ENCODE measurements at places on chromosomes 11 and 22.

DNA sequence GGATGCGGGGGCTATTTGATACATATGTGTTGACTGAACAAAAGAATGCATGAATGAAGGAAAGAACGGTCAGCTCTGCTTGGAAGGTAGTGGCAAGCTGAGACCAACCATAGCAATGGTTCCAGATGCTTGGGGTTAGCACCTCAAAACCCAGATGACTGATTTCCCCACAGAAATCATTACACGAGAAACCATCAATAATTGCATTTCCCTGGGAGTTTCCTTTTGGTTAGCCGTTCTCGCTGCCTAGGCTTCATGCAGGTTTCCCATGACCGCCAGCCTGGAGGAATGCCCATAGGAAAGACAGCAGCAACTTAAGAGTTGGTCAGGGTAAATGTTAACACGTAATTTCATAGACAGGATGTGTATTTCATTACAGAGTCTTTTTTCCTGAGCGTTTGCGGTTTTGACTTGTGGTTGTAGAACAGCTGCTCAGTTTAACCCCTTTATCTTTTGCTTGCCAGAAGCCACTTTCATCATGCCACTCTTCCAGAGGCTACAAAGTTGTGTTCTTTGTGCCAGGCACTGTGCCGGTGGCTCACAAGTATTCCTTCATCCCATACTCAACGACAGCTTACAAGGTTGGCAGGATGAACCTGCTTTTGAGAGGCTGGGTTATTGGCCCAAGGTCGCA is 2.8 kb downstream of the IL17RA start:
- no peak for DNase-seq

DNA sequence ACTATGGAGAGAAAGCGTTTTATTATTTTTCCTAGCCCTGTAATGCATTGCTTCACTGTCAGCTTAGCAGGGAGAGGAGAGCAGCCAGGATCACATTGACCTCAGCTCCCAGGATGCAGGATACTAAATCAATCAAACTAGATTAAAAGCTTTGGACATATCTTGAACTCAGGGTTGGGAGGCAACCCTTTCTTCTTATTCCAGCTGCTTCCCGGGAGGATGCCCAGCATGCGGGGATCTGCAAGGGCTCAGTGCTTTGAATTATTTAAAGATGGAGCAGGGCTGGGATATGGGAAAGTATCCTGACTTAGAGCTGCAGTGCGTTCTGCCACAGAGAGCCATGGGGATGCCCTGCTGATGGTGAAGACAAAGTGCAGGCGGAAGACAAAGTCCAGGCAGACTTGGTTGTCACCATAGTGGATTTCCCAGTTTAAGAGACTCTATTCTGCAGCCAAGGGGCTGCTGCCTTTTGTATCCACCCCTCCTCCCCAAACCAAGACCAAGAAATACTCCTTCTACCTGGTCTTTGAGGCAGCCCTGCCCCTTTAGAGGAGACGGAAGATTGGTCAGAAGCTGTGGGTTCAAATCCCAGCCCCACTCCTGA is 1035.0 kb downstream of the TBC1D22A start:
- DNase-seq: no peak

- no peak for DNase-seq
Measured at GRCh38 chr22:33519974-33520903, 400.0 kb downstream of the LARGE1 start.

DNA sequence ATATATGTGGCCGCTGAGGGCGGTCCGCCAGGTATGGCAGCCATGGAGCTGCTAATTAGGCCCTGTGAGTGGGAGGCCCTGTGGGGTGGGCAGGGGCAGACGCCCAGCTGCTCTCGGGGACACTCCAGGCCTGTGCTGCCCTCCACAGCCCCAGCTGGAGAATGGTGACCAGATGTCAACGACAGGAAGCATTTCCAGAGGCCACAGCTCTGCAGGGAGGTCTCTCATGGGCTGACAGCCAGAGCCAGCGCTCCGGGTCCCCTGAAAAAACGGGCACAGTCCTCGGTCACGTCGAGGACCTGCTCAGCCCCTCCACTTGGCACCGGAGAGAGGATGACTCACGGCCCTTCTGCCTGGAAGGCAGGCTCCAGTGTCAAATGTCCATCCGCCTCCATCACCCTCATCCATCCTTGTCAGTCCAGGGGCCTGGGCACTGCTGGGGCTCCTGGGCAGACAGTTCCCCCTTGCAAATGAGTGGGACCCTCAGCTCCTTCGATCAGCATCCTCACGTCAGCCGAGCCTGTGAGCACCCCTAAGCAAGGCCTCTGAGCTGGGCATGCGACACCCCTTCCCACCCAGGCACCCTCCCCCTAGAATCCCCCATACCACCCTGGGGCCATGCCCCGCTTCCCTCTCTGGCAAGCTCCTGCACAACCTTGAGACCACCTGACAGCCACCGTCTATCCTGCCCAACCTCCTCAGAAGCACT is 1.9 kb downstream of the BID start:
- DNase-seq: no peak

DNA sequence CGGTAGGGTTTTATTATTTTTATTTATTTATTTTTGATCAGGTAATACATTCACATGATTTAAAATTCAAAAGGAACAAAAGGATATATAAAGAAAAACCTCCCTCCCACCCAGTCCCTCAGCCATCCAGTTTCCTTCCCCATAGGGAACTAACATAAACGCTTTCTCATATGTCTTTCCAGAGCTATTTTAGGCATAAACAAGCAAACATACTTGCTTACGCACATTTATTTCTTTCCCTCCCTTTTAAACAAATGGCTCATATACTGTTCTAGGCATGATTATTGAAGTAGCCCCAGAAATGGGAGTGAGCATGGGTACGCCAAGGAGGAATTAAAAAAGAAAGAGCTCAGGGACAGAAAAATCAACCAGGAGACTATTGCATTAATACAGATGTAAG is 63.7 kb downstream of the LIF start:
- no peak for DNase-seq

DNA sequence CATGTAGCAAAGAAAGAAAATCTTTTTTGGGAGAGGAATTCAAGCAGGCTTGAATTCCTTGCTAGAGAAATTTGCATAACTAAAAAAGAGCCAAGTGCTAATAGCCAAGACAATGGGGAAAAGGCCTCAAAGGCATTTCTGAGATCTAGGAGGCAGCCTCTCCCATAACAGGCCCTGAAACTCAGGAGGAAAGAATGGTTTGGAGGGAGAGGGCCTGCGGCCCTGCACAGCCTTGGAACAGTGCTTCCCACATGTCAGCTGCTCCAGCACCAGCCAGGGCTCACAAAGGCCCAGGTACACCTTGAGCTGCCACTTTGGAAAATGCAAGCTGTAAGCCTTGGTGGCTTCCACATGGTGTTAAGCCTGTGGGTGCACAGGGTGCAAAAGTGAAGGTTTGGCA is 55.5 kb upstream of the TSPAN18 start:
- no peak for DNase-seq

DNA sequence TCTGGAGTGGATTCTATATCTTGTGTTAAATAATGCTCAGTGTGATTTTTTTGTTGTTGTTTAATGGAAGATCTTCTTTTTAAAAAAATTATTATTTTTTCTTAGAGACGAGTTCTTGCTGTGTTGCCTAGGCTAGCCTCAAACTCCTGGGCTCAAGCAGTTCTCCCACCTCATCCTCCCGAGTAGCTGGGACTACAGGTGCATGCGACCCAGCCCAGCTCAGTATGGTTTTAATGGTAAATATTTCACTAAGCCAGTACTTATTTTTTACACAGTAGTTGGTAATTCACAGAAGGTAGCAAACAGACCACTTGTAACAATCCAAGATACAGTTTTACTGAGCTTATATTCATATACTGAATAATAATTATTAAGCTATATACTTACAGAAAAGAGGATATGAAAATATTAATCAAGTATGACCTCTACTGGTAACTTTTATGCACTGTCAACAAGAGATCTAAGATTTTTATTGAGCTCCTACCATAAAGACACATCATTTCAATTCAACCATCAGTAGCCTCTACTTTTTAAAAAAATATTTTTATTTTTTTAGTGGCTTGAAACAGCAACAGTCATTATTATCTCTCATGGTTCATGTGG is 6.1 kb upstream of the CD59 start:
- no peak for DNase-seq

DNA sequence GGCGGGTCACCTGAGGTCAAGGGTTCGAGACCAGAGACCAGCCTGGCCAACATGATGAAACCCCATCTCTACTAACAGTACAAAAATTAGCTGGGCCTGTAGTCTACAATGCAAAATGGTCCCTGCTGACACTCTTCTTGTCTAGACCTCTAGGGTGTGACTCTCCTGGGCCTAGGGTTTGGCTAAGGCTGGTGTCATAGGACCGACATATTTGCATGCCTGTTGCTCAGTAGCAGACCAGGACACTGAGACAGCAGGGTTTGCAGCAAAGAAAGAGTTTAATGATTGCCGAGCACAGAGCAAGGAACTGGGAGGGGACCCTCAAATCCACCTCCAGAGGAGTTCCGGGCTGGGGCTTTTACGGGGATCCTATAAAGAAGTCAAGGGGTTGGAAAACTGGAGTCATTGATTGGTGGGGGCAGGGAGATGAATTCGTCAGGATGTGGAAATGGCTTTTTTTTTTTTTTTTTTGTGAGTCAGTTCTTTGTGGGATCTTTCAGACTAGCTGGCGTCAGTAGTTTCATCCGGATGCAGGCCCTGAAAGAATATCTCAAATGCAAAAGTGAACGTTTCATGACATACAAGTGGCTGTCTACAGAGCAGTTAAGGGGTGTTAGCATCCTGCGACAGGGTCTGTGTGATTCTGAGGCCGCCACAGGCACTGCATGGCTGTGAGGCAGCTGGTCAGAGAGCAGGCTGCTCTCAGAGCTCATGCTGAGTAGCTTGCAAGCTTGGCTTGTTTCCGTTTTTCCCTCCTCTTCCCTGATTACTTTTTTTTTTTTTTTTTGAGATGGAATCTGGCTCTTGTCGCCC is 27.2 kb upstream of the A4GALT start:
- DNase-seq: peak; percentile 39

DNA sequence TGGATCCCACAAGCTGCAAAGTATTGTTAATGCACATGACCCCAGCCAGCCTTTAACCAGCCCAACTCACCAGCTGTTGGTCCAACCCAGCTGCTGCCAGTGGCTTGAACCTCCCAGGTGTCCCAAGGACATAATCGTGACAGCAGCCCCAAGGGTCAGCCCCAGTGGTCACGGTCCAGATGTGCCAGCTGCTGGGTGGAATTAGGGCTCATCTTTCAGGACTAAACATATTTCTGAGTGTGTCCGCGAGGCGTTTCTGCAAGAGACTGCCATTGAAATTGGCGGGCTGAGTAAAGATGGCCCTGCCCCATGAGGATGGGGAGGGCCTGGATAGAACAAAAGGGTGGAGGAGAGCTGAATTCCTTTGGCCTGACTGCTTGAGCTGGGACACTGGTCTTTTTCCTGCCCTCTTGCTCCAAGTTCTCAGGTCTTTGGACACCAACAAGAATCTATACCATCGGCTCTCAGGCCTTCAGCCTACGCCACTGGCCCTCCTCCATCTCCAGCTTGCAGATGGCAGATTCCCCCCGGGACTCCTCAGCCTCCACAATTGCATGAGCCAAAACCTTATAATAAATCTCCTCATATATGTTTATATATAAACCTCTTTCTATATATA is 240.2 kb downstream of the MN1 start:
- DNase-seq: no peak

DNA sequence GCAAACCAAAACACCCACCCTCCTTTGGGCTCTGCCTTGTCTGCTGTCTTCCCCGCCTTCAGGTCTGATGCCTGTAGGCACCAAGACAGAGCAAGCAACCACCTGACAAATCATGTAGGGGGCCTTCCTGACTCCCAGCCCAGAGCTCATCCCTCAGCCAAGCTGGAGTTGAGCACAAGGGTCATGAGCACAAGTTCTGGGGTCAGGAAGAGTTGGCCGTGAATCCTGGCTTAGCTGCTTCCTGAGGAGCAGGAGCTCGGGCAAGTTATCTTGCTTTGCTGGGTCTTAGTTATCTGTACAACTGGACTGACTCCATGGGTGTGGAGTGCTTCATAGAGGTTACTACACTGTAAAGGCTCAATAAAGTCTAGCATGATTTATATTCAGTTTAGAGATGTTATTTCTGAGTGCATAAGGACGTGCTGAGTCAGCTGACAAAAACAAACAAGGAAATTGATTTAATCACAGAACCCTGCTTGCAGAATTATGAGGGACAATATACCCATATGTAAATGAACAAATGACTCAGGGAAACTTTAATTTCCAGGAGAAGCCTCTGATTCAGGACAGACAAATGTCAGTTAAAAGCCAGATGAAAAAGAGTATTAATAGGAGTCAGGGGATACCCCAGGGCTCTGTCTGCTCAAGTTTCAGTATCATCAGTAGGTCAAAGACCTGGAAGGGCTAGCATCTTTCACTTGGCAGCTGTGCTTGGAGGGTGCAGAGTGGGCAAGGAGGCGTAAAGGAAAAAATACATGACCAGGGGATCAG is 15.0 kb upstream of the APOA1 start:
- DNase-seq: no peak

DNA sequence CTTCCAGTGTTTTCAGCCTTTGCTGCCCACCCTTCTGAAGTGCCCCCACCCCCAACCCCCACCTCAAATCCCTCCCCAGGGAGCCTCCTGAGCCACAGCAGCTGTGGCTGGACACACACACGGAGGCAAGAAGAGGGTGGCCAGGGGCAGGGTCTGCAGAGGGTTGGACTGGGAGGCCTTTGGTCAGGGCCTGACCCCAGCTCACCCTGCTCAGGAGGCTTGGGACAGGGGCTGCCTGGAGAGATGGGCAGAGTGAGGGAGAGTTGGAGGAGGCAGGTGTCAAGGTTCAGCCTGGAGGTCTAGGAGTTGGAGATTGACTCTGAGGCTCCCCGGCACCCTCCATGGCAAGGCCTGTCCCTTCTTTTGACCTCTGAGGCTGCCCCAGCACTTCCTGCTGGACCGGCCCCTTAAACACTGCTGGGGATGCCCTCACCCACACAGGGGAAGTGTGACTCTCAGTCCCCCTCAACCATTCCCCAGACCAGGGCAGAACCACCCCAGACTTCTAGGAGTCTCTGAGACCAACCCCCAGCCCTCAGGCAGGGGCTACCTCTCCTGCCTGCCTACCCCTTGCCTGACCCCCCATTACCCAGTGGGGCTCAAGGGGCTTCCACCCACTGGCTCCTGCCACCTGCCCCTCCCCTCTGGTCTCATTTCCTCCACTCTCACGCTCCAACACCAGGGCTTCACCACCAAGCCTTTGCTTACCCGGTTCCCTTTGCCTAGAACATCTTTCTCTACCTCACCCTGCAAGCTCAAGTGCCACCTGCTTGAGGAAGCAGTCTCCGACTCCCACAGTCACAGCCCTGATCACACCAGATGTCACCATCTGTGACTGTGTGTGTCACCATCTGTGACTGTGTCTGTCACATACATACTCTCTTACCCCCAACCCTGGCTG is 8.6 kb downstream of the ARAP1 start:
- DNase-seq: peak; percentile 86

DNA sequence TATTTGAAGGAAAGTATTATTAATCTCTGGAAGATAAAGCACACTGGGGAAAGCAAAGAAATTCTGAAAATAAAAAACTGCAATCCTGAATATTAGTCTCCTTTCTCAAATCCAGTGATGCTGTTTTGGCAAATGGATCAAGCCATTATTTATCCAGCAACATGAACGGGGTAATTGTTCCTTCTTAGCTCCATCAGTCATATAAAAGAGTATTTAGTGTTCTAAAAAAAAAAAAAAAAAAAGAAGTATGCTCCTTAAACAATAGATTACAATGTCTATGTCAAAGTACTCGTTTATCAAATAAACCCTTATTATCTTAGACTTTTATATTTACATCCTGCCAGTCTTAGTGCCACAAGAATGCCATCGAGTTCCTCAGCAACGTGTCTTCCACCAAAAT is 1.3 kb downstream of the RDX start:
- DNase-seq: no peak

- peak; percentile 11 for DNase-seq
Measured at GRCh38 chr11:2137202-2138067, 1.8 kb downstream of the IGF2 start.

- DNase-seq: no peak
Measured at GRCh38 chr22:22667966-22668880, 23.8 kb downstream of the GGTLC2 start.

Measured in cerebellum (tissue), 4 donors.